Upper lobe of right lung (tissue), 1 donor: ENCODE measurements at places on chromosomes 7 and 10. TPM values are rescaled to one million over a fixed set of nuclear protein-coding genes. Genes with fewer than 3 reads are reported as not detected.

DNA sequence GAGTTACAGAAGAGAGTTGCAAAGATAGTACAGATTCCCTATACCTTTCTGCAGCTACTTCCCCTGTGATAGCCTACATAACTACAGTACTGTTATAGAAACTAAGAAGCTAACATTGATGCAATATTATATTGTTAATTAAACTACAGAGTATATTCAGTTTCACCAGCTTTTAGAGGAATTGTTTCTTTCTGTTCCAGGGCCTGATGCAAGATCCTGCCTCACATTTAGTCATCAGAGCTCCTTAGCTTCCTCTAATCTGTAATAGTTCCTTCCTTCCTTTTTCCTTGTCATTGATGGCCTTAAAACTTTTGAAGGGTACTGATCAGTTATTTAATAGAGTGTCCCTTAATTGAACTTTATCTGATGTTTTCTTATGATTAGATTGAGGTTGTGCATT, 56.8 kb downstream of the SDHAF3 start:
- DNase-seq, result no peak
- no peak overlapping the region for H3K4me3 ChIP-seq
- H3K27me3 ChIP-seq, result no peaks in the 10 kb centered on the region

DNA sequence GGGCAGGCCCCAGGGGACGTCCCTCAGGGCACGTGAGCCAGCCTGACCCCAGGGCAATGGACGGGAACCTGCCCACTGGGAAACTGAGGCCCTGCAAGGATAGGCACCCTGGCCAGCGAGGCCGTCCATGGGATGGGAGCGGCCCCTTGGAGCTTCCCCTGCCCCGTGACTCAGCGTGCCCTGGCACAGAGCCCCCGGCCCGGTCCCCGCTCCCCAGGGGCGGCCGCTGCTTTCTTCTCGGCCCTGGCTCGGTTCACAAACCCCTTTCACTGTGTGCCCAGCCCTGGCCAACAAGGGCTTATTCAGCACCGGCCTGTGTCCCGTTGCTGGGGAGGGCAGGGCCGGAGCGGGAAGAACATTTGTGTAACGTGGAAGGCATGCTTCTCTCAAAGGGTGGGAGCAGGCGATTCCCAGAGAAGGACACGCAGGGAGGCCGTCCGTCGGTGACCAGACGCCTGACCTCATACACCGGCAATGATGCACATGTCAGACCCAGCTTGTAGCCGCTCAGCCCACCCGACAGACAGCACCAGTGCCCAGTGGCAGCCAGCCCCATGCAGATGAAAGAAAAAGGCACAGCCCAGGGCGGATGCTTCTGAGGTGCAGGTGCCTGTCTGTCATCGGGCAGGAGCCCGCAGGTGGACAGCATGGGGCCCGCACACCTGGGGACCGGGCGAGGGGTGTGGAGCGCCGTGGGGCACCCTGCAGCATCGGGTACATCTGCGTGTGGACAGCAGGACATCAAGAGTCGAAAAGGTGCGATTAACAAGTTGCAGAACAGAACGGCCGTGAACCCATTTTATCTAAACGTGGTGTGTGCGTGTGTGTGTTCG, 94.5 kb downstream of the PDGFA start:
- H3K36me3 ChIP-seq, result no peaks in the 10 kb centered on the region
- H3K27me3 ChIP-seq, result no peaks in the 10 kb centered on the region
- no peak overlapping the region for H3K4me3 ChIP-seq
- no peak for DNase-seq

GRCh38 chr7:72268090-72268489, 144.0 kb downstream of the CALN1 start:
- no peaks in the 10 kb centered on the region for H3K4me1 ChIP-seq
- no peaks in the 10 kb centered on the region for H3K36me3 ChIP-seq
- no peak for DNase-seq
- H3K4me3 ChIP-seq, result no peak overlapping the region

GRCh38 chr10:61159253-61159652, 215.3 kb upstream of the RHOBTB1 start:
- no peak overlapping the region for H3K4me3 ChIP-seq
- no peak for DNase-seq
- H3K27me3 ChIP-seq, result no peaks in the 10 kb centered on the region
- no peaks in the 10 kb centered on the region for H3K36me3 ChIP-seq

GRCh38 chr7:30160329-30160728, 25.5 kb downstream of the MTURN start:
- no peak for DNase-seq
- H3K4me1 ChIP-seq, result peaks cover 32% of the 10 kb centered on the region
- no peaks in the 10 kb centered on the region for H3K36me3 ChIP-seq
- H3K27me3 ChIP-seq, result no peaks in the 10 kb centered on the region
- peak overlapping the region; percentile 40 for H3K27ac ChIP-seq

- DNase-seq, result peak; percentile 65
- peaks cover 9% of the 10 kb centered on the region for H3K4me1 ChIP-seq
- H3K27ac ChIP-seq, result no peak within 1 kb of the TSS
- H3K4me3 ChIP-seq, result peak within 1 kb of the TSS; percentile 52
- H3K36me3 ChIP-seq, result no peaks in the 10 kb centered on the region
- H3K27me3 ChIP-seq, result peaks cover 22% of the 10 kb centered on the region
Observed at GRCh38 chr7:93890464-93891068, at the start of gene TFPI2. Gene TFPI2 (minus strand): TSS chr7:93890753. CDS start chr7:93890678, 75 bp downstream.

- no peak for DNase-seq
- H3K4me1 ChIP-seq, result peaks cover 12% of the 10 kb centered on the region
- peak overlapping the region; percentile 85 for H3K27ac ChIP-seq
- no peaks in the 10 kb centered on the region for H3K27me3 ChIP-seq
Observed at GRCh38 chr7:726854-727103, 280 bp downstream of the DNAAF5 start.

The CALU gene
- 100 TPM for total RNA-seq

The OR6B1 gene
- total RNA-seq, result not detected

The PNLIPRP3 gene
- 0.20 TPM for total RNA-seq

The YAE1 gene
- 16.5 TPM for total RNA-seq

The VAX1 gene
- total RNA-seq, result not detected

The MYOF gene
- 132 TPM for total RNA-seq

The MAP3K8 gene
- 33.7 TPM for total RNA-seq
